ENCODE measurements at places on chromosomes 3 and 15. TPM values are rescaled to one million over a fixed set of nuclear protein-coding genes. Genes with fewer than 3 reads are reported as not detected.

The EBLN2 gene
- total RNA-seq, result 2.1 TPM

The XCR1 gene
- not detected for total RNA-seq

The JMJD7 gene
- 1.3 TPM for total RNA-seq

The PLA1A gene
- total RNA-seq, result not detected

The GPR62 gene
- total RNA-seq, result not detected
